ENCODE measurements at places on chromosomes 1 and 21.

DNA sequence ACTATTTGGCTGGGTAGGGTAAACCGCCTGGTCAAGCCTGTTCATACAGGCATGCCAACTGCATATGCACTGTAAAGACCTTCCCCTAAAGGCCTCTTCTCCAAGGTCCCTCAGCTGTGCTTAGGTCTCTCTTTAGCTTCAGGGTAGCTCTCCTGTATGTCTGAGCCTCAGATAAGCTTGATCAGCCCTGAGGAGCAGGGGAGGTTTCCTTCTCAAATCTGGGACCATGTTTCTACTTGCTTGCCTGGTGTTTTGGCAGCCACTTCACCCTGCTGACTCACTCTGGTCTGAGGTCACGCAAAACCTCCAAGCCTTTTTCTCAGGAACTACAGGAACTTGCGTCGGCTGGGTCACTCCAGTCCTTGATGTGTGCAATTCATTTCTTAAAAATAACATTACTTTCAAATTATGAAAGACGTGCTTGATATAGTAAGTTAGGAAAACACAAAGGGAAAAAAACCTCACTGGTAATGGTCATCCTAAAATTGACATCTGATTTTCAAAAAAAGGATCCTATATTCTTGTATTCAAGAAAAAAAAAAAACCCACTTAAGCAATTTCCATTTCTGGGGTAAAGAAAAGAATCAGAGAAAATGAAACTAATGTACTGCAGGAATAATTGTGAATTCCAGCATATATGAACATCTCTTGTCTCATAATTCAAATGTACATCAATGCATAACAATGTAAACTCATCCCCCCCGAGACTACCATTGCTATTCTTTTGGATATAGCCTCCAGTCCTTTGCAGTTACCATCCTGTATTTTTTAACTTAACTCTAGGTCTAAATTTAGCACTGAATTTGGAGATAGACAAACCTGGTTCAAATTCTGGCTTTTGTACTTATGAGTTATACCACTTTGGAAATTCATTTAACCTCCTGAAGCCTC lies 24.8 kb upstream of the RNF19B start:
- DNase-seq, result no peak

- no peak for DNase-seq
These were observed 273.1 kb upstream of the PROX1 start for GRCh38 chr1:213714645-213715044.

DNA sequence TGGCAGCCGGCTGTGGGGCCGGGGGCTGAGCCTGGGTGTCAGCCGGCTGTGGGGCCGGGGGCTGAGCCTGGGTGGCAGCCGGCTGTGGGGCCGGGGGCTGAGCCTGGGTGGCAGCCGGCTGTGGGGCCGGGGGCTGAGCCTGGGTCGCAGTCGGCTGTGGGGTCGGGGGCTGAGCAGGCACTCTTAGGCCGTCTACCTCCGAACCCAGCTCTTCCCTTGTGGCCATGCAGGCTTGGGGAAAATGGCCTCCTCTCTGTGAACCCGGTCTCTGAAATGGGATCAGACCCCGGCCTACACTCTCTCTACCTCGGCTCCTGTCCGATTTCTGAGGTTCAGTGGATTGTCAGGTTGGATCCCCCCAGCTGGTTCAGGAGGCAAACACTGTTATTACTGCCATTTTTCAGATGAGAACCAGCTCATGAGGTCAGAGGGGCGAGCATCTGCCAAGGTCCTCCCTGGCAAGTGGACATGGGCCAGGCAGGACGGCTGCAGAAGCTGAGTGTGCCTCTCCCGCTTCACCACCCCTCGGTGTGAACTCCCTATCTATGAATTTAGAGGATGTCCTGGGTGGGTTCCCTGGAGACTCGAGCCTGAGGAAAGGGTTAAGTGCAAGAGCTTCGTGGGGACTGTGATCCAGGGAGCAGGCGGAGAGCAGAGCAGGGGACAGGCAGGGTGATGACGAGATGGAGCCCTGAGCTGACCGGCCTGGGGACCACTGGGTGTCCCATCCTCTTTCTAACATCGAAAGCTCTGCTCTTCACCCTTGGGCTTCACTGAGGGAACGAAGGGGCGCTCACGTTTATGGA lies 10.9 kb upstream of the COL18A1 start:
- DNase-seq, result no peak

GRCh38 chr21:32687643-32688345 lies 40.0 kb downstream of the SYNJ1 start:
- DNase-seq, result no peak

DNA sequence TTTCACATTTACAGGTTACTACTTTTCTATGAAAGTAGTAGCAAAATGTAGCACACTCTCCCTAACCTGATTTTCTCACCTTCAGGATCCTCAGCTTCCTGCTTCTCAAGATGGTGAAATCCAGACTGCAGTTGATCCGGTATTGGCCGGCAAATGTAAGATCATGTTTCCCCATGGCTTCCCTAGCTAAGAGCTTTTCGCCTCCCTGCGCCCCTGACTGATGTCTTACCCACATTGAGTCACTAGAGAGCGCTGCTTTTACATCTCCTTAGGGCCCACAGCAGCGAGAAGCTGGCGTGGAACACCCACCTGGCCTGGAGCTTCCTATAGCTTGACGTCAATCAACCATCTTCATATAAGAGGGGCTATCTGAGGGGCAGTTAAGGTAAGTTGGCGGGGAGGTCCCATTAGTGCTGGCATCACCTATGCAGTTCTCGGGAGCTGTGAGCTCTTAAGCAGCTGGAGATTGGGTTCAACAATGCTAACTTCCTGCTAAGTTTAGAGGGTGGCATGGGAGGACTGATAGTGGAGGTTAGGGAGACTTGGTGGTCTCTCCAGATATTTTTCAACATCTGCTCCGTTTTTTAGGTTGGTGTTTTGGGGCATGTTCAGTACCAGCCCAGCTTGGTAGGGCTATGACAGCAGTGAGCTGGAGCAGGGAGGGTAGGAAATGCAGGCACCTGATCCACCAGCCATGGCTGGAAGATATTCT lies 5.5 kb downstream of the PTPN7 start:
- DNase-seq, result peak; percentile 53

- no peak for DNase-seq
These were observed 4.3 kb downstream of the MYOM3 start for GRCh38 chr1:24107462-24108138.

- no peak for DNase-seq
These were observed 34.2 kb upstream of the PBX1 start for GRCh38 chr1:164524810-164525209.

- DNase-seq, result no peak
These were observed 35.3 kb upstream of the NEK2 start for GRCh38 chr1:211710566-211711314.
